Non-pigmented ciliary epithelial cell (primary cell): ENCODE measurements at places on chromosomes 13 and 19.
A peak's percentile ranks its signal among the peaks of the same experiment; 100 is the strongest.

DNA sequence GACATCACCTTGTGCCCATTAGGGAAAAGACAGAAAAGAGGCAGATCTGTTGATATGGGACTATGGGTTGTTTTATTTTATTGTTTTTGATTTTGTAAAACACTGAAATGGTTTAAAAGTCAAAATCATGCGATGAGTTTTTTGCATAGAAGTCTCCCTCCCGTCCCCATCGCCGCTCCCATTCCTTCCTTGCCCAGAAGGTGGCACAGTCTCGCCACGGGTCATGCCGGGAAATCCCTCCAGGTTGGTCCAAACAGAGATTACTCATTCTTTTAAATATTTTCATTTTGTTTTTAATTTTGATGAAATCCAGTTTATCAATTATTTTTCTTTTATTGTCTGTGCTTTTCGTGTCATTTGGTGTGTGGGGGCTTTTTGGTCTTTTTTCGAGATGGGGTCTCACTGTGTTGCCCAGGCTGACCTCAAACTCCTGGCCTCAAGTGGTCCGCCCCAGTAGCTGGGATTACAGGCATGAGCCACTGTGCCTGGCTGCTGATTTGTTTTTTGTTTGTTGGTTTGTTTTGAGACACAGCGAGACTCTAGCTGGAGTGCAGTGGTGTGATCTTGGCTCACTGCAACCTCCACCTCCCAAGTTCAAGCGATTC, 9.2 kb downstream of the PGPEP1 start:
- no peak for DNase-seq

DNA sequence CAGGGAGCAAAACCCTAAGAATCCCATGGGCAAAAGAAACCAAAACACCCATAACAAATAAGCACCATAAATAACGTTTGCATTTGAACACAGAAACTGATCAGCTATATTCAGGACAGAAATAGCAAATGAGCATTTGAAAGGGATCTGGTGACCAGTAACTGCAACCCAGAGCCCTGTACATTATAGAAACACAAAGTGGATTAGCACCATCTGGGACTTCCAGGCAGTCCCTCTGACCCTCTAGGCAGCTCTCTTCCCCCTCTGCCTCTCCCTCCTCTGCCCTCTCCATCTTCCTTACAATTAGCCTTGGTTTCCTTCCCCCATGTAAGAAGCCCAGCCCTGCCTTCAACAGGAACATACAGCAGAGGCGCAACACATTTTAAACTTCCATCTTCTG, 215.0 kb downstream of the DCLK1 start:
- DNase-seq, result no peak

GRCh38 chr19:24098359-24098758, 11.4 kb downstream of the ZNF254 start:
- no peak for DNase-seq

GRCh38 chr19:18478545-18479311, 40.8 kb upstream of the ISYNA1 start:
- DNase-seq, result peak; percentile 73

- DNase-seq, result peak; percentile 70
These were observed 2.5 kb upstream of the PLEKHF1 start for GRCh38 chr19:29662604-29663404.

DNA sequence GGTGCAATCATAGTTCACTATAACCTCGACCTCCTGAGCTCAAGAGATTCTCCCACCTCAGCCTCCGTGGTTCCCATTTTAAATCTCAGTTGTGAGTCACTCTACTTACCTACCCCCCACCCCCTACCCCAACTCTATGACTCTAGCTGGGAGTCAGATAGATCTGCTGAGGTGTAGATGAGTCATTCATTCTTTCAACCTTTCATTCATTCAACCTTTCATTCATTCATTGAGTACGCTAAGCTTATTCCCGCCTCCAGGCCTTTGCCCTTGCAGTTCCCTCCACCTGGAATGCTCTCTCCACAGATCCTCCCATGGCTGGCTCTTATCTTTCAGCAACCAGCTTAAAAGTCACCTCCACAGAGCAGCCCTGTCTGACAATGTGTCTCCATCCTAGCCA, 1.1 kb upstream of the MAST1 start:
- DNase-seq, result no peak

DNA sequence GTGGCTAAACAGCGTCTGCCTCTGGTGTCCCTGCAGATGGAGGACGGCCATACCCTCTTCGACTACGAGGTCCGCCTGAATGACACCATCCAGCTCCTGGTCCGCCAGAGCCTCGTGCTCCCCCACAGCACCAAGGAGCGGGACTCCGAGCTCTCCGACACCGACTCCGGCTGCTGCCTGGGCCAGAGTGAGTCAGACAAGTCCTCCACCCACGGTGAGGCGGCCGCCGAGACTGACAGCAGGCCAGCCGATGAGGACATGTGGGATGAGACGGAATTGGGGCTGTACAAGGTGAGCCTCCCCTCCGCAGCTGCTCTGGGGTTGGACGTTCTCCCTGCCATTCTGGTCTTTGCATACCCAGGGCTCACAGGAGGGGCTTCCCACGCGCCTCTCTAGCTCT, 19.9 kb downstream of the UHRF1 start:
- DNase-seq, result peak; percentile 54

DNA sequence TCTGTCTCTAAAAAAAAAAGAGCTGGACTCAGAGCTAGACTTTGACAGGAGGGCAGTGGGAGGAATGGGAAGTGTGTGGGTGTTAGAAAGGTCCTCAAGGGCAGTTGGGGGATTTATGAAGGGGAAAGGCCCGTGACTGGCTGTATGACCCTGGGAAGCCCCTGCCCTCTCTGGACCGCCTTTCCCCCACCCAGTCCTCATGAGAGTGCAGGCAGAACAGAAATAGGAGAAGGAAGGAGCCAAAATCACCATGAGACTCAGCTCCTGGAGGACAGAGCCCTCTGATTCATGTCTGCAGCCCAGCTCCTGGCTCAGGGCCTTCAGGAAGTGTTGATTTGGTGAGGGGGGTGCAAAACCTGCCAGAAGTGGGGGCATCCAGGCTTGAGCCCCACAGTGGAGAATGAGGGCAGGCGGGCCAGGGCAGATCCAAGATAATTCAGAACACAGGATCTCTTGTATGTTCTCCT, 8.7 kb upstream of the SMG9 start:
- no peak for DNase-seq

DNA sequence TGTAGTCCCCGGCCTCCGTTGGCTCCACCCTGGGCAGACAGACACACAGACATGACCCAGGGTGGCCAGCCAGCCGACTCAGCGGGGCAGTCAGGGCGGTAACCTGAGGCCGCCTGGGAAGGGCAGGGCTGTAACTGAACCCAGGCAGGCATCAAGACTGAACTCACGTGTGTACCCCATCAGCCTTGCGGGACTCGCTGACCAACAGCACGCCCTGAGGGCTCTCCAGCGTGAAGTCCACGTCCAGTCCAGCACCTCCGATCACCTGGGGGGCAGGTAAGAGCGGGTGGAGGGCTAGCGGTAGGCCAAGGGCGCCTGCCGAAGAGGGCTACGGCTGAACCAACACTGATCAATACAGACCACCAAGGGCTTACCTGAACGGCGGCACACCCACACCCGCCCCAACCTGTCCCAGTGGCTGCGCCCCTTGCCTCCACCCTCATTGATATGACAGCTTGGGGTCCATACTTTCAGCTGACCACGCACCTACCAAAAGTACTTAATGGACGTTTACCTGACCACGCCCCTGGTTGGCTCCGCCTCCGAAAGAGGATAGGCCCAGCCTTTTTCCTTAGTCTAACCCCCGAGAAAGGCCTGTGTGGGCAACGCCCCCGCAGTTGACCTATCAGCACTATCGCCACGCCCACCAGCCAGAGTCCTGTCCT, 791 bp downstream of the TMED1 start:
- DNase-seq, result no peak

GRCh38 chr13:27352698-27353097, 71.7 kb upstream of the GTF3A start:
- DNase-seq, result no peak

GRCh38 chr13:106145997-106146864, 389.2 kb downstream of the EFNB2 start:
- no peak for DNase-seq

DNA sequence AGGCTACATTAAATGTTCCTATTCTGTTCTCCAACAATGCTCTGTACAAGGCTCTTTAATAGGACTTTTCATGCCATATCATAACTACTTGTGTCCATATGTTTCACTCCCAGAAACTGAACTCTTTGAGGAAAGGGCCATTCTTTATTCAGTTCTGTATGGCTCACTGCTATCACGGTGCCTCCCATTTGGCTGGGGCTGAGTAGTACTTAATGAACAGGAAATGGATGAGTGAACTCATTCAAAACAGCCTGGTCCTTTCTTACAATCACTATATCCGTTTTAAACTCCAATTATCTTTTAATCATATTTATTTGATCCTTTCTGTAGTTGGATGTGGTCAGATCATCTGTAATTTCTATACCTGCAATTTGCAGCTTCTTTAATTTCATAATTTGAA, 410.6 kb downstream of the TBC1D4 start:
- DNase-seq, result no peak

DNA sequence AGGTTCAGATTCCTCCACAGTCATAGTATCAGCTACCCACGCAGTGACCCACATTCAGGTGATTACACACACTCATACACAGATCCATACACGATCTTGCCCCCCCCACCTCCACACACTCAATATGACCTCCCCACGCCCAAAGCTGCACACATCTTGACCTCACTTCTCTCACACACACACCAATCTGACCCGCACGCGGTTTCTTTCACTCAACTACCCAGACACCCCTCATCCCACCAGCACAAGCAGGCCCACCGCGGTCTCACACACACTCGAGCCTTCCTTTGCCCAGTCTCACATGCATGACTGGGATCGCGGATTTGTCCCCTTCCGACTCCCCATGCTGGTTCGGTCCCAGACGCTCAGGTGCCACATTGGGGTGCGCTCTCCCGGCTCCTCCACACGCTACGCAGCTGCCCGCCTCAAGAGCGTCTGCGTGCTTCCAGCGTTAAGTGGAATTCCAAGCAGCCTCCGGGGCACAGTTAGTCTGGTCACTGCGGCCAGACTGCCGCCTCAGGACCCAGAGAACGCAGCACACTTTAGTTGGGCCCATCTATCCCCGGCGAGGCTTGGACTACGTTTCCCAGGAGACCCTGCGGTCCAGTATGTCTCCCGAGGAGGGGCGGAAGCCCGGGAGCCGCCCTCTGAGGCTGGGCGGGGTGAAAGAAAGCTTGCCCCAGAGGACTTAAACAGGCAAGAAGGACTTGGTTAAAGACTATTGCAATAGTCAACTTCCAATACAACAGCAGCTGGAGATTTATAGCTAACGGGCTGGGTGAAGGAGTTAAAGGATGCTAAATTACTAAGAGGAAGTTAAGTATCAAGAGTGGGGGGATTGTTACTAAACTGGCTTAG, 746 bp upstream of the ZNF345 start:
- peak; percentile 73 for DNase-seq

DNA sequence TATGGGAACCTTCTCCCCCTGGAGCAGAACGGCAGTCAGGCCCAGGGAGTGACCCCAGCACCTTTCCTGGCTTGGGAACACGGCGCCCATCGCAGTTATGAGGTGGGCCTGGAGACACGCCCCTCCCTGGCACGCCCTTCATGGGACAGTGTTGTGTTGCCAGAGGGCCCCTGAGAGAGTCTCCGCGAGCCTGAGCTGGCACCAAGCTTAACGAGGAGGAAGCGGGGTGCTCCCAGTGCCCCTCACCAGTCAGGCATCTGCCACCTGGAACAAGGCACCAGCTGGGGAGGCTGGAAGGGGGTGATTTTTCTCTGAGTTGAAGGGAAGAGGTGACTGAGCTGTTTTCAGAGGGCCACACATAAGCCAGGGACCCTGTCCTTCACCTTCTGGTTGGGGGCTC, 180.6 kb downstream of the KDM4B start:
- DNase-seq, result no peak

DNA sequence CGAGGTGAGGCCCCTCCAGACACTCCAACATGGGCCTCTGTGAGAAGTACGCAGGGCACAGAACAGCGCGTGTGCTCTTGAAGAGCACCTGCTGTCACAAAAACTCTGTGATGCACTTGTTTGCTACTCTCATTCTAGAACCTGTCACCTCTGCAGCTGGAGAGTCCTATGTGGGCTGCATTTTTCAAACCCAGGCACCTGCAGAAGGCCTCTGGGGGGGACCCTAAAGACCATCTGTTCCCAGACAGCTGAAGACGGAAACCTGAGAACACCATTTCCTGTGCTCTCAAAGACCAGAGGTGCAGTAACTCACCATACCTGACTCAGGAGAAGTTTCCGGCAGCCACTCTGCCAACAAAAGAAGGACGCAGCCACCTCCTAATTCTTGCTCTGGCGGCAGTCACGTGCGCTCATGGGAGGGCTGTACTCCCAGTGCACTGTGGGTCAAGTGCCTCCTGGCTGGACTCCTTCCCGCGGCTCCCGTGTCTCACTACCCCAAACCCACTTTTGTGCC, 28.1 kb downstream of the RANBP3 start:
- no peak for DNase-seq

DNA sequence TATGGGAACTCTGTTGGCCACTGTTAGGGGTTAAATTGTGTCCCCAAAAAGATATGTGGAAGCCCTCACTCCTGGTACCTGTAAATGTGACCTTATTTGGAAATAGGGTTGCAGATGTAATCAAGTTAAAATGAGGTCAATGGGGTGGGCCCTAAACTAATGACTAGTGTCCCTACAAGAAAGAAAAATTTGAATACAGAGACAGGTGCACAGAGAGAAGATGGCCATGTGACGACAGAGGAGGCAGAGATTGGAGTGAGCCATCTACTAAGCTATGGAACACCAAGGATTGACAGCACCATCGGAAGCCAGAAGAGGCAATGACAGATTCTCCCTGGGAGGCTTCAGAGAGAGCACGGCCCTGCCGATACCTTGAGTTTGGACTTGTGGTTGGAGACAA, 16.5 kb downstream of the POU2F2 start:
- DNase-seq, result no peak

- no peak for DNase-seq
These were observed 115.8 kb downstream of the DIAPH3 start for GRCh38 chr13:60047918-60048317.

GRCh38 chr19:48333467-48334384, 8.4 kb downstream of the EMP3 start:
- DNase-seq, result peak; percentile 79

DNA sequence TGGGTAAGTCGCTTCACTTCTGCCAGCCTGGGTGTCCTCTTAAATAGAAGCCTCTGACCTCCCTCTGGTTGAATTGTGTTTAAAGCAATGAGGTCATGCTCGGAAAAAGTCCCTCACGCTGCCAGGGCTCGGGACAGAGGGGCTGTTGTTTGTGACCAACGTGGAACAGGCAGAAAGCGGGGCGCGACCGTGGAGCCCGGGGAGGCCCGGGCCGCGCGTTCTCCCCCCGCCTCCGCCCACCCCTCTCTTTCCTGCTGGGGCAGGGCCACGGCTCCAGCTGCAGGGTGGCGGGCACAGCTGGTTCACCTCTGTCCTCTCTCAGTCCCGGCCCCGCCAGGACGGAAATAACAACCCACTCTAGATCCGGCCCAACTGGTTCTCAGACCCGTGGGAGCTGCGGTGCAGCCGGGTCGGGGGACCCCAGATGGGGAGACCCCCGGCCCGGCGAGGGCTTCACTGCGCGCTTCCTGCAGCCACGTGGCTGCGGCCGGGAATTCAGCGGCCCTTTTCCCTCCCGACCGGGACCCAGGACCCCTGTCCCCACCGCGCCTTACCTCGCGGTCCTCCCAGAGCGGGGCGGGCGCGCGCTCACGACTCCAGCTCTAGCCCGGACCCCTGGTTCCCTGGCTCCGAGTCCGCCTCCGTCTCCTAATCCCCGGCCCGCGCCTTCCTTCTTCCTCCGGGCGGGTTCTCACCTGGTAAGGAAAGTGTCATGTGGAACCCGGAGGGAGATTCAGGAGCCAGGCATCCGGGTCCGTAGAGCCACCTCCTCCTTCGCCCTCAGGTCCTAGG, 1.9 kb downstream of the CDC42EP5 start:
- DNase-seq, result no peak

GRCh38 chr13:43469791-43470190, 317.0 kb downstream of the ENOX1 start:
- DNase-seq, result peak; percentile 2

- DNase-seq, result no peak
These were observed 126.9 kb downstream of the SPRY2 start for GRCh38 chr13:80214050-80214449.
